T-helper 17 cell (primary cell): ENCODE measurements at places on chromosomes 4 and X.

DNA sequence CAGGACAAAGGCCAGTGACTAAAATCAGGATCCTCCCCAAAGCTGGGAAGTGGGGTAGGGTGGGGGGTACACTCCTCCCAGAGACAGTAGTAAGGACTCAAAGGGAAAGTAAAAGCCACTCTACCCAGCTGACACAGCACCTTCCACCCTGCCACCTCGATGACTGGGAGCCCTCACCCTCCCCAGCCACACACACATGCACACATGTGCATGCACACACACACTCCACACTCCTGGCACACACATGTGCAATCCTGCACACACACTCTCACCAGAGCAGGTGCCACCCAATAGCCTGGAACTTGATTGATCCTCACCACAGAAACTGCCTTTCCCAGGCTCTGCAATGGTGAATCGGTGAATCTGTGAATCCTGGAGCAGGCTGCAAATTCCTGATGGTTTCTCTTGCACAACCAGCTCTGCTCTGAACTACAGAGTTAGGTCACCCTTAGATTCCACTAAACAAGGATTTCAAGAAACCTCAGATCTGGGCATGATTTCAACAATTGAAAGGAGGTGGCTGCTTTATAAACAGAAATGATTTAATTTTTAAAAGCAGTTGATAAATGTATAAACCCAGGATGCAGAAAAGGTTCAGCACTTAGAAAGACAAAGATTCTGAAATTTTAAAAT is 21.5 kb downstream of the AMOT start:
- no peak for DNase-seq

DNA sequence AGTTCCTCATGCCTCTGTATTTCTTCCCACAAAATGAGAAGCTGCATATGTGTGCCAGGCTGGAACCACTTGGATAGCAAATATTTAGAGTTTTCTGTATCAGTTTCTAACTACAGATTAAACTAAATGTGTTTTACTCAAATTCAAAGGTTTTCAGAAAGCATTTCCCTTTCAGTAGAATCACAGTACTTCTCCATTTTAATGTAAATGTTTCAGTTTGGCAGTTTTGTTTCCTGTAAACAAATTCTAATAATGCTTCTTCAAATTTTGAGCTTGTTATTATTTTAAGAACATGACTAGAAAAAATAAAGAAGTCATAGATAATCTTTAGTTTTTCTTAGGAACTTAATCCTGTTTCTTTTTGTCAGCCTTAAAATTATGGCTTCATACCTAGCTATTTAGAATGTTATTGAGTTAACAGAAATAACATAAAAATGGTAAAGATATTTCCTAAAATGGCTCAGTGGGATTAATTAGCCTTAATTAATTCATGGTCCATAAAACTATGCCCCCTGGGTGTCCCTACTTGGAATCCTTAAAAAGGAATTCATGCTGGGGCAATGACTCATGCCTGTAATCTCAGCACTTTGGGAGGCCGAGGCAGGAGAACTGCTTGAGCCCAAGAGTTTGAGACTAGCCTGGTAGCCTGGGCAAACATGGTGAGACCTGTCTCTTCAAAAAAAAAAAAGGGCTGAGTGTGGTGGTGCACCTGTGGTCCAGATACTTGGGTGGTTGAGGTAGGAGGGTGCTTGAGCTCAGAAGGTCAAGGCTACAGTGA is 83.8 kb upstream of the GPR34 start:
- DNase-seq, result no peak

DNA sequence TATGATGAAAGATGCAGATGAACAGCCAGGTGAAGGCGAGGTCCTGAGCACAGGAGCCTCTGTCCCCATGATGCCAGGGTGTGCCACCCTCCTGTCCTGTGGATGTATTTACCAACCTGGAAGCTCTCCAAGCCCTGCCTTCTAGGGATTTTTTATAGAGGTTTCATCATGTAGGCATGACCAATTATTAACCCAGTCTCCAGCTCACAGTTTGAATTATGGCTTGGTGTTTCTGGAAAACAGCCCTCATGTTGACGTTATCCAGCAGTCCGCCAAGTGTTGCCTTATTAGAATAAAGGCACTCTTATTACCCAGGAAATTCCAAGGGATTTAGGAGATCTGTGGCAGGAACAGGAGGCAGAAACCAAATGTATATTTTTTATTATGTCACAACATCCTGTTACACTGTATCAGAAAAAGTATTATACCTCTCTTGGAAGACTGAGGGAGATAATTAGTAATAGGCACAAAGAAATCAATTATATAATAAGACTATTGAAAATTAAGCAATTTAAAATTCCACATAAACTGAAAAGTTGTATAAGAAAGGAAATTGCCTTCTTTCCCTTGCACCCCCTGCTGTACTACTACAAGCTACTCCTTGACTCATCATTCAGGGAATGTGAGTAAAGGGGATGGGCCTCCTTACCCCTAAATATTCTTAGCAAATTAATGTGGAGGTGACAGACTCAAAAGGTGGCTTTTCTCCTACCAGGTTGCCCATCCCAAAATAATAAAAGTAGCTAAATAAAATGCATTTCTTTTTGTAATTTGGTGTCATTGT is 129.6 kb downstream of the ZNF330 start:
- no peak for DNase-seq

GRCh38 chrX:136380010-136380769 is 79.4 kb downstream of the ADGRG4 start:
- DNase-seq, result no peak

GRCh38 chr4:156420623-156421022 is 467.0 kb upstream of the CTSO start:
- no peak for DNase-seq
